ENCODE measurements at places on chromosomes 7 and 10. TPM values are rescaled to one million over a fixed set of nuclear protein-coding genes. Genes with fewer than 3 reads are reported as not detected.

Gene NPM3
- 62.8 TPM for total RNA-seq

Gene ECHDC3
- 22.0 TPM for total RNA-seq

Gene CREB5
- total RNA-seq = 1.1 TPM

Gene HPSE2
- not detected for total RNA-seq

Gene CALCR
- total RNA-seq = not detected

Gene PDZD7
- total RNA-seq = 1.3 TPM

Gene ERVW-1
- not detected for total RNA-seq

Gene OR9A2
- not detected for total RNA-seq

Gene SEMA3E
- not detected for total RNA-seq

Gene CCDC146
- total RNA-seq = 1.9 TPM

Gene TWIST1
- total RNA-seq = 13.5 TPM

Gene AOAH
- not detected for total RNA-seq

Gene CYP3A7
- not detected for total RNA-seq

Gene SNX13
- 25.8 TPM for total RNA-seq

Gene ITPRID1
- total RNA-seq = not detected

Gene MALRD1
- total RNA-seq = not detected

Measured in cardiac atrium fibroblast (primary cell).